ENCODE measurements at places on chromosomes 12 and 14.

- no peak for DNase-seq
Observed at GRCh38 chr14:76576047-76576741, 185.1 kb upstream of the VASH1 start.

- no peak for DNase-seq
Observed at GRCh38 chr12:94710933-94711332, 60.6 kb upstream of the TMCC3 start.

DNA sequence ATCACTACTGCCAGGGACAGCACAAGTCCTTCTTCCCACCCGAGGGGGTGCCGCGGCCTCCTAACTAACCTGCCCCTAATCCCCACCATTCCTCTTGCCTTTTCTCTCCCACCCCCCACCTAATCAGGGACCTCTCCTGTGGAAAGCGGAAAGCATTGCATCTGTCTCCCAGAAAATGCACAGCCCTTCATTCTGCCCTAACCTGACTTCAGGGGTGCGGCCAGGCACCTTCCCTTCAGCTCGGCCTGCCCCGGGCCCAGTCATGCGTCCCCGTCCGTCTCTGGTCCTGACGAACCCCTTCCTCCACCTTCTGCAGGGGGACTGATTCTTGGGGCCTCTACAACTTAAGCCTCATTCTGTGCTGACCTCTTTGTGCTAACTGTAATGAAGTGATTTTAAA is 43.9 kb upstream of the TRAF3 start:
- no peak for DNase-seq

DNA sequence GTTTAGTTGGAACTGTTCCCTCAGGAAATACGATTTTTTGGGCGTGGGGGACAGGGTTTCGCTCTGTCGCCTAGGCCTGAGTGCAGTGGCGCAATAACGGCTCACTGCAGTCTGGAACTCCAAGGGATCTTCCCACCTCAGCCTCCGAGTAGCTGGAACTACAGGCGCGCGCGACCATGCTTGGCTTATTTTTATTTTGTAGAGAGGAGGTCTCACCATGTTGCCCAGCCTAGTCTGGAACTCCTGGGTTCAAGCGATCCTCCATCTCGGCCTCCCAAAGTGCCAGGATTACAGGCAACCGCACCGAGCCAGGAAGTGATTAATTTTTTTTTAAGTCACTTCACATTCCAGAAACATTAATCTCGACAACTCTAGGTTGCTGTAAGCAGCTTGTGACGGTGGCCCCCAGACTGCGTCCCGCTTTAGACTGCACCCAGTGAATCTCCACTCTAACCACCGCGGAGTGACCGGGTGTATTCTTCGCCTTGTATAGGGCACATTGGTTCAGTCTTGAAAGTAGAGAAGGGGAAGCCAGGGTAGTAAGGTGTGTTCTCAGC is 830 bp upstream of the MIS18BP1 start:
- peak; percentile 63 for DNase-seq

DNA sequence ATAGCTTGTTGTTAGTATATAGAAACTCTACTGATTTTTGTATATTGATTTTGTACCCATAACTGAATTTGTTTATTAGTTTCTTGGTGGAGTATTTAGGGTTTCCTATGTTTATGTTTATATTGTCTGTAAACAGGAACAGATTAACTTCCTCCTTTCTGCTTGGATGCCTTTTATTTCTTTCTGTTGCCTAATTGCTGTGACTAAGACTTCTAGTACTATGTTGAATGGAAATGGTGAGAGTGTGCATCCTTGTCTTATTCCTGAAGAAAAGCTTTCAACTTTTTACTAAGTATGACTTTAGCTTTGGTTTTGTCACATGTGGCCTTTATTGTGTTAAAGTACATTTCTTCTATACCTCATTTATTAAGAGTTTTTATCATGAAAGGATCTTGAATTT is 20.9 kb downstream of the FBXW8 start:
- no peak for DNase-seq

DNA sequence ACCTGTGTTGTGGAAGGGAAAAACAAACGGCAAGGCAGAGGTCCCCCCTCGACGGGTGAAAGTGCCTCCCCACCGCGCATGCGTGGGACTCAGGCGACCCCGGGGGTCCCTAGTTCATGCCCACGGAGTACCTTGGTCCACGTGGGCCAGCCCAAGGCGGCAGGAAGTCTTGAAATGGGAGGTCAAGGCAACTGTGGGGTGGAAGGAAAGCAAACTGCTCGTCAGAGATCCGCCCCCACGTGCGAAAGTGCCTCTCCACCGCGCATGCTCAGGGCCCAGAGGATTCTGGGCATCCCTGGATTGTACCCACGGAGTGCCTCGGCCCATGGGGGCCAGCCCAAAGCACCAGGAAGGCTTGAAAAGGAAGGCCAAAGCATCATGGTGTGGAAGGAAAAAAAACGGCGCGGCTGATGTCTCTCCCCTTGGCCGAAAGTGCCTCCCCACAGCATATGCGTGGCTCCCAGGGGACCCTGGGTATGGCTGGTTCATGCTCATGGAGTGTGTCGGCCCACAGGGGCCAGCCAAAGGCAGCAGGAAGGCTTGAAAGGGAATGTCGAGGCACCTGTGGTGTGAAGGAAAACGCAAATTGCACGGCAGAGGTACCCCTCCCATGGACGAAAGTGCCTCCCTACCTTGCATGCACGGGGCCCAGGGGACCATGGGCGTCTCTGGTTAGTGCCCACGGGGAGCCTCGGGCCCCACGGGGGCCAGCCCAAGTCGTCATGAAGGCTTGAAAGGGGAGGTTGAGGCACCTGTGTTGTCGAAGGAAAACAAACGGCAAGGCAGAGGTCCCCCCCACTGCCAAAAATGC is 369.7 kb downstream of the ALG10 start:
- peak; percentile 39 for DNase-seq

DNA sequence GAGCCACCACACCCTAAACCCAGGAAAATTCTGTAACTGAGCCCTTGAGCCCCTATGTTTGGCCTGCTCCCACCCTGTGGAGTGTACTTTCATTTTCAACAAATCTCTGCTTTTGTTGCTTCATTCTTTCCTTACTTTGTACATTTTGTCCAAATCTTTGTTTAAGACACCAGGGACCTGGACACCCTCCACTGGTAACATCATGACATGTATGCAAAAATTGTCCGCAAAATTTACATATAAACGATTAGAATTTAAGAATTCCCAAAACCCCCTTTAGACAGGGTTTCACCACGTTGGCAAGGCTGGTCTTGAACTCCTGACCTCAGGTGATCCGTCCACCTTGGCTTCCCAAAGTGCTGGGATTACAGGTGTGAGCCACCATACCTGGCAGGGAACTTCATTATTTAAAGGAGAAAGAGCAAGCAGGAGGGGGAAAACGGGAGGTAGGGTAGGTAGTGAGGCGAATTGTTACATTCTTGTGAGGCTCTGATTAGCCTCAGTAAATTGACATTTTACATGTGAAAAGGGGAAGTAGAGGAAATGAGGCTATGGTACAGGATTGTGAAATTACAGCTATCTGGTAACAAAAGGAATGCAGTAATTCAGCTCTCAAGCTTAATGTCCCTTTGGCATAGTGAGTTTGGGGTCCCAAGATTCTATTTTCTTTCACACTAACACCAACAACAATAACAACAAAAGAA is 27.6 kb downstream of the TUBA1A start:
- DNase-seq, result no peak

DNA sequence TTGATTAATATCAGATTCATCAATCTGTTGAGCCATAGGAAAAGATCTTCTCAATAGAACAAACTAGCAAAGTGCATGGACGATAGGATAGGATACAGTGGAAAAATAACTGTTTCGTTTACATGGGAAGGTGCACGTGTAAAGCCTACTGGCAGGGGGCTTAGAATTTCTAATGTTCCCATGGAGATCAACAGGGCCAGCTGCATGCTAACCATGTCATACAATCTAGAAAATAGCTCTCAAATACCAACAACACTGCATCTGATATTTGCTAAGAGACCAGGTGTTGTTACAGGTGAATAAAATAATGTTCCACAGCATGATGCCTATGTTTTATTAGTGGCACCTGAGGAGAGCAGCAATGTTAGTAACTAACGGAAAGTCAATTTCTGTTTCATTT is 72.5 kb downstream of the ACSS3 start:
- DNase-seq, result no peak

- DNase-seq, result no peak
Observed at GRCh38 chr14:31336646-31337045, 83.7 kb downstream of the HEATR5A start.

- DNase-seq, result no peak
Observed at GRCh38 chr12:89468017-89468416, 56.6 kb downstream of the GALNT4 start.

DNA sequence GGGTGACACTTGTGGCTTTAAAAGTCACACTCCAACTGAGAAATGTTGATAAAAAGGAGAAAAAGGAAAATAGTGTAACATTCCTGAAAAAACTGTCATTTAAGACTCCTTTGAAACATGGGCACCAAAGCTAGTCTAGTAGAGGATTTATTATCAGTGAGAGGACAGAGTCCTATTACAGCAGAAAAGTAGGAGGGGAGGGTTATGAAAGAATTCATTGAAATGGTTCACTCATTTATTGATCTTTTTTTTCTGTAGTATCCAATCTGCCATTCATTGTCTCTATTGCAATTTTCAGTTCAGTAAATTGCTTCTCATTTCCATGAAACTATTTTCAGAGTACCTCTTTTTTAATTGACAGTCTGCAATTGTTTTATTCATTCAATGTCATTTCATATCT is 25.4 kb downstream of the PPM1A start:
- DNase-seq, result no peak

DNA sequence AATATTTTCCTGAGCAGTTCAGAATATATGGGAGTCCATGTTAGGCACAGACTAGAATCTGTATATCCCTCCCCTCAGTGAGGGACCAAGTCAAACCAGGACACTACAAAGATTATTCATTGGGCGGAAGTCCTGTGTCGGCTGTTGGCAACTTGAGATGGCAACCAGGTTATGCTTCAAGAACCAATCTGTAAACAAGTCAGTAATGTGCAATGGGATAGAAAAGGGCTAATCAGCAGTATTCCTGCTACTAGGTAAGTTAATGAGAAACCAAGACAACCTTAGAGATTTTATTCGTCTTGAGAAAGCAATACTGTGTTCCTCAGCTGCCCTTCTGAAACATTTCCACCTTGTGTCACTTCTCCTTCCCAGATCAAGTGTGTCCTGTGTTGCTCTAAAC is 26.4 kb downstream of the ARG2 start:
- no peak for DNase-seq

DNA sequence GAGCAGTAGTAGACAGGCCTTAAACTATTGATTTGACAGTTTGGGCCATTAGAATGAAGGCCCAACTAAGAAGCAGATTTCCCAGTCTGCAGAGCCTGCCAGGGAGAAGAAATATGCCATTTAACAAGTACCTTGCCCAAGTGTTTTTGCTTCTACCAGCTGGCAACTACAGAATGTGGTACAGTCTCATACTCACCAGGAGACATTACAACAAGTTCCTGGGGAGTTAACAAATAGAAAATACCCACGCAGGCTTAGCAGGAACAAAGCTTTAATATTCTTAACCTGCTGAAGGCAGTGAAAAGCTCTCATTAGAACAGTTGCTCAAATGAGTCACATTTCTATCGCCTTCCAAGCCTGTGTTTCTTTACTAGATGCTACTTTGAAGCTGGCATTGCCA is 241.0 kb downstream of the TMEM117 start:
- no peak for DNase-seq

GRCh38 chr14:57297852-57298251 is 29.1 kb downstream of the AP5M1 start:
- DNase-seq, result no peak

- no peak for DNase-seq
Observed at GRCh38 chr14:85248881-85249635, 280.9 kb upstream of the FLRT2 start.

- DNase-seq, result no peak
Observed at GRCh38 chr12:48894271-48894670, 28.6 kb upstream of the RND1 start.

GRCh38 chr12:67450441-67450840 is 181.3 kb downstream of the CAND1 start:
- no peak for DNase-seq

DNA sequence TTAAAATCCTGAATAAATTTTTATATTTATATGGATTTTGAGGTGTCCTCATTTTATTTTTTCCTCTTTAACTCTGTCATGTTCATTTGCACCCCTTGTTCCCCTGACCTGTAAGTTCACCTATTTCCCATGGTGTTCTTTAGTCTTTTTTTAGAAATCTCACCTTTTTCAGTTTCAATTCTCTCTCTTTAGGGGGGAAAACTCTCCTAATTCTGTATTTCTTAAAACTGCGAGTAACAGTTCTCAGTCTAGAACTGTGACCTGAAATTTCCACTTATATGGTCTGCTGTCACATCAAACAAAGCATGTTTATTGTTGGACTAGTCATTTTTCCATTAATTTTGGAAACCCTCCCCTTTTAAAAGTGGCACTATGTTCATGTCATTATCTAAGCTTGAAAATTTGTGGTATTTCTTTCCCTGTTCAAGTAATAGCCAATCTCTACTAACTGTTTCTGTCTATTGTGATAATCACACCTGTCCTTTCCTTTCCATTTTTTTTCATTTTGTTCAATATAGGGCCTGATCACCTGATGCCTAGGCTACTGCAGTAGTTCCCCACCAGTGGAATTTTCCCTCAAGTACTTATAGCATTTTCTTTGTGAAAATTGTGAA is 14.0 kb upstream of the FBXO33 start:
- DNase-seq, result no peak

- DNase-seq, result no peak
Observed at GRCh38 chr12:2325519-2325918, 272.7 kb downstream of the CACNA1C start.

- DNase-seq, result no peak
Observed at GRCh38 chr12:78455991-78456390, 408.6 kb upstream of the SYT1 start.

GRCh38 chr12:129101404-129101803 is 248.1 kb downstream of the GLT1D1 start:
- no peak for DNase-seq

DNA sequence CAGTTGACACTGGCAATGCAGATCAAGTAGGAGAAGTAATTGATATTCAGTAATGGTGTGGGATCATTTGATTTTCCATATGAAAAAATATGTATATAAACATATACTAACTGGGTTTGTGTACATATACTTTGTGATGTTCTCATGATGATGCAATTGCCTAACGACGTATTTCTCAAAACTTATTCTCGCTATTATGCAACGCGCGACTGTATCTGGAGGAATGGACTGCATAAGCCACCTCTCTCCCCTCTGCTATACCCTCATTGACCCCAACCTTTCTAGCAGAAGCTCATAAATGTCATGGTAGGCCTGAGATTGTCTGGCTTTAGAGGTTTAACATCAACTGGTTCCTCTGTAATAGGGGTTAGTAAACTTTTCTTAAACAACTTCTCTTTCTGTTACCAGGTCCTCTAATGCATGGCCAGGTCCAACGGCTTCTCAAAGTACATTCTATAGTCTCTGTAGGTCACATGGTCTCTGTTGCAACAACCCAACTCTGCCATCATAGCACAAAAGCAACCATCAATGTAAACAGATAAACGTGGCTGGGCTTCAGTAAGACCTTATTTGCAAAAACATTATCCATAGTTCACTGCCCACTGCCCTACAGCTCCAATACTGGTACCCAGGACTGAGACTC is 59.3 kb downstream of the FOXN3 start:
- no peak for DNase-seq

Data from activated effector memory CD4-positive, alpha-beta T cell treated with anti-CD3 and anti-CD28 coated beads, Interleukin-2, amount 50 U/mL, for 16 hours (primary cell).